ENCODE measurements at places on chromosomes 16 and 17. TPM values are rescaled to one million over a fixed set of nuclear protein-coding genes. Genes with fewer than 3 reads are reported as not detected.

Gene ANKRD40CL
- total RNA-seq, result not detected

- ATAC-seq, result no peak
Observed at GRCh38 chr17:47190243-47190642, 1.1 kb upstream of the CDC27 start.

DNA sequence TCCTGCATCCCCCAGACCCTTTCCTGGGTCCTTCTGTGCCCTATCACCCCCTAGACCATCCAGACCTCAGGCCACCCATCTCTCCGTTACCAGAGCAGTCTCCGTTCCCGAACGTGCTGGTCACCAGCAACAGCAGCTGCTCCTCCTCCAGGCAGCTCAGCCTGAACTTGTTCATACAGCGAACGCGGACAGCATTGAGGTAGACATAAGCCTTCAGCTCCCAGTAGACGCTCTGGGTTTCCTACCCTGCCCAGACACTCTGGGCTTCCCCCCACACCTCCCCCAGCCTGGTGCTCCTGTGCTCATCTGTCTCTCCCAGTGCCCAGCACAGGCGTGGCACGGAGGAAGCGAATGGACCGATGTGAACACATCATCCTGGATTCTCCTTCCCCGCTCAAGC is 41.6 kb upstream of the RNFT1 start:
- ATAC-seq, result no peak

DNA sequence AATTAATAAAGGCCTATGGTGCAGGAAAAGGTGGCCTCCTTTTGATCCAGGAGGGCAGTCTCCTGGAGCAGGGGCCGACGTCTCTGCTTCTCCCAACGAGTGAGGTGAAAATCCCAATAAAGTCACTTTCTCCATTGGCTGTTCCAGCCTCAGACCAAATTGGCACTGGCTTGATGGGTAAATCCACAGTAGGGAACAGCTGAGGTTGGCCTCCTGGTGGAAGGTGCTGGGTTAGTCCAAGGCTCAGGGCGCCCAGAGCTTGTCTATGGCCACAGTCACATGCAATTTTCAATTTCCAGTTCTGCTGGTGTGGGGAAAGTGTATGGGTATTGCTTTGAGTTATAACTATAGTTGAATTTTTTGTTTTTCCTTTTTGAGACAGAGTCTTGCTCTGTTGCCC is 79.0 kb downstream of the NETO2 start:
- no peak for ATAC-seq

- no peak for ATAC-seq
Observed at GRCh38 chr17:38980490-38981217, 13.5 kb upstream of the FBXO47 start.

Measured in activated T-helper 17 cell treated with anti-CD3 and anti-CD28 coated beads, Interleukin-2, amount 50 U/mL, for 72 hours (primary cell).